ENCODE measurements at places on chromosomes 7 and 10.

- DNase-seq = no peak
Observed at GRCh38 chr10:77016278-77016815, 621.3 kb downstream of the KCNMA1 start.

GRCh38 chr7:98647326-98647725 lies 30.2 kb downstream of the NPTX2 start:
- no peak for DNase-seq

GRCh38 chr10:420154-421121 lies 269.0 kb downstream of the DIP2C start:
- no peak for DNase-seq

DNA sequence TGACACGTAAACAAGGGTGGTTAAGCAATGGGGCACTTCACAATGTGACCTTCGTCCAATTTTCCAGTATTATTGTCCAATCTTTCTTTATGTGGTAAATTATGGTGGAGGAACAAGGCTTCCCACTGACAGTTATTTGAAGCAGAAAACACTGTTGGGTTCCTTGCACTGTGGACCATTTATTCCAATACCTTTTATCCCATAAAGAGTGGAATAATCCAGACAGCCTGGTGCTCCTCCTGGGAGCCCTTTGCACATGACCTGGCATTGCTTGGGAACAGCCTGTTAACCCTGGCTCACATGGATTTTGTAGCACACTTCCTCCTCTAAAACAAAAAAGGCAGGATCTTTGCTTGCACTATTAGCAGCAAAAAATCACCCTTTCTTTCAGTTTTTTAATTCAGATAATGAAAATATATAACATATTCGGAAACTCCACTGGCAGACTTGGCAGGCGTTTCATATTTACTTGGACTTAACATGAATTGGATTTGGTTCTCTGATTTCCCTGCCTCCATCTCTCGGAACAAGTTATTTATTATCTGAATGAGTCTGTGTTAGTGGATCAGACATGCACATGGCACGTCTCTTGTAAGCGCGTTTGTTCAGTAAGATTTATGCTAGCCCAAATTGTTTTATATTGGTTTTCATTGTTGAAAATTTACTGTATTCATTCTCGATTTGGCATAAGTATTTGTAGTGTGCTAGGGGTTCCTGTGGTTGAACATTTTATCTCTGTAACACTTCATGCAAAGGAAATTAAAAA lies 59.3 kb downstream of the BMPER start:
- no peak for DNase-seq

DNA sequence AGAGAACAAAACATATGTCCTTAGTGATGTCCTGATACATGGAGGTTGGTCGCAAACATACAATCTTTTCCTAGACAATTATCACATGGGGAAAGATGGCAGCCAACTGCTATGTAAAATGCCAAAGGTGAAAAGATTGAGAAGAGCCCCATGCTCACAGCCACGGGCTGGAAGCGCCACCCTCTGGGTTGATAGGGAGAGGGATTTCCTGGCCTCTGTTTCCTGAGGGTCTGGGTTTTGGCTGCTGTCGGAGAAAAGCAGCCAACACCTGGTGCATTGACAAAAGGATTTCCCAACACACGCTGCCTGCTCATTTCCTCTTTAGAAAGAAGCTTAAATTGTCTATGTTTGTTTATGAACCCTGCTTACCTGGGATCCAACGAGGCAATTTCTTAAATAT lies 43.8 kb downstream of the ITIH5 start:
- DNase-seq = no peak

DNA sequence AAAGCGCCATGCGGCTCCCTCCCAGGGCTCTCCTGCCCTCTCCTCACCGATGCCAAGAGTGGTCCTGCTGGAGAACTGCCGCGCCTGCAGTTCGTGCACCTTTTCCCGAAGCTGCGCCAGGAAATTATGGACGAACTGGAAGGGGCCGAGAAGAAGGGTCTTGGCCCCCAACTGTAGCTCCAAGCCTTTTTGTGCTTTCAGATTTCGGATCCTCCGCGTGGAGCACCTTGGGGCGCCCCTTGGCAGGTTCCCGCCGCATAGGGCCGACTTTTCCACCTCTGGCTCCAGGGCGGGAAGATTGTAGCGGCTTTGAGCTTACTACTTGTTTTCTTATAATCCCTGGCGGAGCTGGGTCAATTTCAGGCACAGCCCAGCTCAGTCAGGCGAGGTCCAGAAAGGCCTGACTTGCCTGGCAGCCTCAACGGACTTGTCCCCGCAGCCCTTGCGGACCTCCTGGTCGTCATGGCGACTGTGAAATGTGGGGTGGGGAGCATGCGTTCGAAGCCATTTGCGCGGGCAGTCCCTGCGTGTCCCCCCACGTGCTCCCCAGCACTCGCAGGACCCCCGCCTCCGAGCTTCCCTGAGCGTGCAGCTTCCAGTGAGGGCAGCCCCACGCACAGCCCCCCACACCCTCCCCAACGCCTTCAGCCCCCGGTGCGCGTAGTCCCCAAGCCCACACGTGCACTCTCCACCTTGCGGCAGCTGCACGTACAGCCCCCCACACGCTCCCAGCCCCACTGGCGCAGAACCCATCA lies 129.9 kb downstream of the KBTBD2 start:
- DNase-seq = no peak

DNA sequence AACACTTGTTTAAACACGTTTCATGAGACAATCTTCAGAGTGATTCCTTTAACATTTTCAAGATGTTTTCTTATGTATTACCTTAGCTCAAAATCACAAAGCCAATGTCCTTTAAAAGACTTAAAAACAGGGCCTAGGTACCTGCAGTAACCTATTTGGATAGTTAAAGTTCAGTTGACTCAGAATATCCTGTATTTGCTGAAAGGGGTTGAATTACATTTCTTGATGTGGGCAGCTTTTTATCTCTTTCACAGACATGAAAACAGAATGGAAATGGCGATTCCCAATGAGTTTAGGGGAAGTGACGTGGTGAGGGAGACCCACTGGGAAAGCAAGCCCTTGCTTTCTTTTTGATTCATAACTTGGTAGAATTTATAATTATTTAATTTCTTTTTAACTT lies 324.4 kb upstream of the AOAH start:
- no peak for DNase-seq

GRCh38 chr10:132786476-132786883 lies 533 bp upstream of the NKX6-2 start:
- no peak for DNase-seq

- DNase-seq = no peak
Observed at GRCh38 chr7:99699946-99700345, 20.1 kb upstream of the CYP3A5 start.

- DNase-seq = no peak
Observed at GRCh38 chr10:93077860-93078337, 4.2 kb downstream of the CYP26A1 start.

- DNase-seq = no peak
Observed at GRCh38 chr10:115866691-115867090, 406.3 kb downstream of the GFRA1 start.

GRCh38 chr7:92697414-92697813 lies 107.2 kb upstream of the FAM133B start:
- no peak for DNase-seq

GRCh38 chr10:81838950-81839349 lies 36.0 kb upstream of the NRG3 start:
- DNase-seq = no peak

- DNase-seq = no peak
Observed at GRCh38 chr7:152702-153391, 39.5 kb upstream of the FAM20C start.

DNA sequence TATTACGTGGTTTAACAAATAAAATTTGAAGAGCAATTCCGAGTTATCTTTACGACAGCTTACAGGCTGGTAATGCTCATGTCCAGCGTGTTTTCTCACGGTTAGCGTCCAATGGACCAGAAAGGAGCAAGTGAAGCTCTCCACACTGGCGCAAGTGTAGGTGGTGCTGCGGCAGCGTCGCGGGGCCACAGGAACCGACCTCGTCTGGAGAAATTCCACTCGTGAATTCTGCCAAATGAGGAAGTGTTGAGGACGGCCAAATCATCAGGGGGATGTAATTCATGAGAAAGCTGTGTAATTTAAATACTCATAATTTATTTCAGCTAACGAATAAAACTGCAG lies 350 bp upstream of the ZNF37A start:
- no peak for DNase-seq

DNA sequence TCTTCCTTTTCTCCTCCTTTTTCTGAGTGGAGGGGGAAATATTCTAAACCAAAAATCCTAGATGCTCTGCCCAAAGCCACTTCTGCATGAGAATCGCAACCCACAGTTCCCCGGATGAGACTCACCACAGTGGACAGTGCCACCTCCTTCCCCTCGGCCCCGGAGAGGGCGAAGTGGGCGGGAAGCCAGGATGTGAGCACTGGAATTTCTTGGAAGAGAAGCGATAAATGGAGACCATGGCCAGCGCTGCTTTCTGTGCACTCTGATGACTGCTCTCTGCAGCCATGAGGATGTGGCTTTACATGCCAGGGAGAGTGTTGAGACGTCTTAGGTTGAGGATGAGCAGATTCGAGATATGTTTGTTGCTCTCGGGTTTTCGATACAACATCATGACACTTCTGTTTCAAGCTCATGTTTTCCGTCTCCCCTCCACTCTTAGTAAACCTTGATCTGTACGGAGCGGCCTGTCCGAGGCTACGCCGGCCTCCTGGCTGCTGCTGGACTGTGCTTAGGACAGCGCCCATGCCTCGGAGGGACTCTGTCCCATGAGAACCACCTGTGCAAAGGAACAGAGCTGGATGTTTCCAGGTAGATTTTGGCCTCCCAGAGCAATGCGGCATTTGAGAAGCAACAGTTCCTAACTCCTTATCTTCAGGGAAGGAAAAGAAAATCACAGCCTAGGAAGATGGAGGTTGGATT lies 414.6 kb upstream of the FOXK1 start:
- no peak for DNase-seq

DNA sequence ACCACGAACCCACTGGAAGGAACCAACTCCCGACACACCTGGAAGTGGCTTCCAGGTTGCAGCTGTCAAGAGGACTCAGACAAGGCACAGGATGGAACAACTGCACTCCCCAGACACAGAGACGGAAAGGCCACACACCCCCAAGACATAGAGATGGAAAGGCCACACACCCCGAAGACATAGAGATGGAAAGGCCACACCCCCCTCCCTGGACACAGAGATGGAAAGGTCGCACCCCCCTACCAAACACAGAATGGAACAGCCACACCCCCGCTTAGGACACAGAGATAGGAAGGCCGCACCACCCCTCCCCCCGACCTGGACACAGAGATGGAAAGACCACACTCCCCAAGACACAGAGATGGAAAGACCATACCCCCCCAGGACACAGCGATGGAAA lies 7.6 kb downstream of the ZNF511 start:
- DNase-seq = no peak

GRCh38 chr7:40918701-40919271 lies 784.0 kb downstream of the SUGCT start:
- no peak for DNase-seq

GRCh38 chr7:5636446-5636835 lies 145.0 kb downstream of the RNF216 start:
- DNase-seq = no peak

DNA sequence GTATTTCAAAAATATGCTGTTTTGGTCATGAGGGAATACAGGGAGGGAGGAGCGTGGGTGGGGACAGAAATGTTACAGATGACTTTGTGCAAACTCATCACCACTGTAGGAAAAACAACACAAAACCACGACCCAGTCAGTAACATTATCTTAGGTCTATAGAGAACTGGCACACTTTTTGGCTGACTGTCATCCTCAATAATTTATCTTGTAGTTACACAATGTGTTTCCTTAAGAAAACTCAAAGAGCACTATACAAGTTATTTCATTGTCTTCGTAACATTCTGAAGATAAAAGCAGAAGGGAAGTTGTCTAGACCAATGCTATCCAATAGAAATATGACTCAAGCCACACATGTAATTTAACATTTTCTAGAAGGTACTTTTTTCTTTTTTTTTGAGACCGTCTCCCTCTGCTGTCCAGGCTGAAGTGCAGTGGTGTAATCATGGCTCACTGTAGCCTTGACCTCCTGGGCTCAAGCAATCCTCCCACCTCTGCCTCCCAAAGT lies 16.9 kb upstream of the CDK14 start:
- no peak for DNase-seq

DNA sequence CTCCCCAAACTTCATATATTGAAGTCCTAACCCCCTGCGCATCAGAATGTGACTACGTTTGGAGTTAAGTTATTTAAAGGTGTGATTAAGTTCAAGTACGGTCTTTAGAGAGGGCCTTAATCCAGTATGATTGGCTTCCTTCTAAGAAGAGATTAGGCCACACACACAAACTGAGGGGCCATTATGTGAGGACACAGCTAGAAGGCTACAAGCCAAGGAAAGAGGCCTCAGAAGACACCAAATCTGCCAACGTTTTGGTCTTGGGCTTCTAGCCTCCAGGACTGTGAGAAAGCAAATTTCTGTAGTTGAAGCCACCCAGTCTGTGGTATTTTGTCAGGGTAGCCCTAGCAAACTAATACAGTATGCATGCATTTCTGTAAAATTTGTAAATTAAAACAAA lies 41.7 kb downstream of the REEP3 start:
- DNase-seq = no peak

GRCh38 chr10:21694631-21695030 lies 160.6 kb downstream of the MLLT10 start:
- no peak for DNase-seq

DNA sequence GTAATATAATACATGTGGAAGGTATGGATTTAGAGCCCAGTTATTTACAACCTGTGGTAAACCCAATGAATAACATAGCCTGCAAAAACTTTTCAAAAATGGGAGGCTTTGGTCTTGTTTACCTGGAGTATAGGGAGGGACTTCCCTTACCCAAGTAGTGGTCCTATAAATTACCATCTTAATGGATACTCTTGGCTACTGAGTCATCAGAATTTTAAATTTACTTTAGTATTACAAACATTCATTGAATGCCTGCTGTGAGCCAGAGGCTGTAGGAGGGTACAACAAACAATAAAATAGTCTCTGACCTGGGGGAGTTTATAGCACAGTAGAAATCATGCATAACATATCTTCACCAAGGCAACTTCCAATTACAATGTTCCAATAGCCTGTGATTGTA lies 365.1 kb downstream of the BBS9 start:
- no peak for DNase-seq

- no peak for DNase-seq
Observed at GRCh38 chr10:63414481-63415260, 51.1 kb downstream of the JMJD1C start.

- no peak for DNase-seq
Observed at GRCh38 chr7:66464059-66464458, 164.6 kb upstream of the KCTD7 start.

Data from stimulated activated CD4-positive, alpha-beta T cell treated with anti-CD3 and anti-CD28 coated beads, Interleukin-4, amount 100 ng/mL, for 48 hours (primary cell).